ENCODE measurements at places on chromosomes 7 and 10. TPM values are rescaled to one million over a fixed set of nuclear protein-coding genes. Genes with fewer than 3 reads are reported as not detected.

The SPDYE8 gene
- total RNA-seq: not detected

The BBIP1 gene
- total RNA-seq: 19.6 TPM

The CALML5 gene
- not detected for total RNA-seq

The SPDYE2 gene
- total RNA-seq: not detected

The HOXA1 gene
- total RNA-seq: not detected

The CCL24 gene
- 0.62 TPM for total RNA-seq

The LIPN gene
- total RNA-seq: not detected

The SLC13A1 gene
- total RNA-seq: not detected

The ACHE gene
- total RNA-seq: not detected

The GNGT1 gene
- total RNA-seq: not detected

The NEURL1 gene
- 0.34 TPM for total RNA-seq

The GHRHR gene
- total RNA-seq: not detected

The TMEM184A gene
- not detected for total RNA-seq

The MINDY4 gene
- total RNA-seq: 3.1 TPM

The GPNMB gene
- 1,045 TPM for total RNA-seq

The TFR2 gene
- total RNA-seq: 0.93 TPM

The AP4M1 gene
- 12.4 TPM for total RNA-seq

The CTAGE4 gene
- under 0.01 TPM for total RNA-seq

The ZNF425 gene
- 1.7 TPM for total RNA-seq

The BRAT1 gene
- 41.0 TPM for total RNA-seq

The NT5C3A gene
- 153 TPM for total RNA-seq

The HEPACAM2 gene
- total RNA-seq: not detected

The STOX1 gene
- 0.34 TPM for total RNA-seq

The LHFPL3 gene
- not detected for total RNA-seq

The BTBD16 gene
- total RNA-seq: not detected

The STEAP4 gene
- total RNA-seq: 0.15 TPM

The MSMB gene
- total RNA-seq: not detected
